CD4-positive, alpha-beta T cell treated with Interleukin-17A for 1 hour (primary cell): ENCODE measurements at places on chromosomes 5 and 9.
A peak's percentile ranks its signal among the peaks of the same experiment; 100 is the strongest.

DNA sequence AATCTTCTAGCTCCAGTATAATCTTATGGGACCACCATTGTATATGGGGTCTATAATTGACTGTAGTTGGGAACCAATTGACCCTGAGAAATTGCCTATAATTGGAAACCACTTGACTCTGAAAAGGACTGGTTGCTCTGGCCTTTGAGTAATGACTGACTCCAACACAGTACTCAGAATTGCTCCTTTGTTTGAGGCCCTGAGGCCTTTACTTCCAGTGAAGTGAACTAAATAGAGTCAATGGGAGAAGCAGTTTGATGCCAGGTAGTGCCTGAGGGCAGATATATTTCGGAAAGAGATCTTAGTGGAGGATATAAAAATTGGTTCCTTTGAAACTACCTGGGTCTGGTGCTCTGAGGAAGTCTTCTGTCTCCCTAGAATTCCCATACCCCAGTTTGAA lies 16.0 kb upstream of the TMEM171 start:
- DNase-seq = no peak

GRCh38 chr9:70108181-70108580 lies 64.5 kb downstream of the MAMDC2 start:
- no peak for DNase-seq

DNA sequence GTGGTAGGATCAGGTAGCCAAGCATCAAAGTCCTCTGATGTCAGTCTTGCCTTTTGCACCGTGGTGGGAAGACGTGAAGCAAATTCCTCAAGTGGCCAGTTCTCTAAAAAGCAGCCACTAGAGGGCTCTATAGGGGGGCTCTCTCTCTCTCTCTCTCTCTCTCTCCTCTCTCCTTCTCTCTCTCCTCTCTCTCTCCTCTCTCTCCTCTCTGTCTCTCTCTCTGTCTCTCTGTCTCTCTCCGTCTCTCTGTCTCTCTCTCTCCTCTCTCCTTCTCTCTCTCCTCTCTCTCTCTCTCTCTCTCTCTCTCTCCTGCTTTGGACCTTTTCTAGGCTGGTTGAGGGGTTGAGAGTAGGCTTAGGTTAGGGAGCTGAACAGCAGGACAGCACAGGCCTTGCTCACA lies 13.9 kb upstream of the OSMR start:
- DNase-seq = peak; percentile 9

- no peak for DNase-seq
These were observed 367.4 kb upstream of the TRPC7 start for GRCh38 chr5:136732751-136733150.

DNA sequence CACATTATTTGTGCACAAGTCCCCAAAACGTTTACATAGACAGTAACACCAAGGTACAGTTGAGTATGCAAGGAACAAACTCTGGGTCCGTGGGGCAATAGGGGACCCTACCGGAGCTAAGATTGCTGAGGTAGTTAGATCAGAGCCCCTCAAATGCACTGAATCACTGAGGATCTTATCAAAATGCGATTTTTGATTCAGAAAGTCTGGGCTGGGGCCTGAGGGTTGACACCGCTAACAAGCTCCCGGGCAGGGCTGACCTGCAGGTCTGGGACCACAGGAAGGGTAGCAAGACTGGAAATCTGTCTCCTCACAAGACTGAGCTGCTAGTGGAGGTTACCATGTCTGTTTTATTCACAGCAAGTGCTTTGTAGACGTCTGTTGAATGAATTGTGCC lies 1.8 kb upstream of the IL3 start:
- DNase-seq = no peak

DNA sequence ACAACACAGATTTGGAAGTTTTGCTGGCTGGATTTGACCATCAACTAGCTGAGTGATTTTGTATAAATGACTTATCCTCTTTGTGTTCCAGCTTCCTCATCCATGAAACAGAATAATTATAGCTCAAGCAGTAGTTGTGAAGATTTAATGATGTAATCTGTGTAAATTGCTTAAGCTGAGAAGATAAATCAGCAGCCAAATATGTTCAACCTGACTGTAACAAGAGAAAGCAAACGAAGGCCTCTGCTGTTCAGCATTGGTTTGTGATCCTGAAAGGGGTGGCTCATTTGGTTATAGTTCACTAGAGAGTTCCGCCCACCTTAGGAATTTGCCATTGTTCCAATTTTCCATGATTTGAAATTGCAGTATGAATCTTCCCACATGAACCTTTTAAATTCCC lies 75.7 kb upstream of the CCDC112 start:
- DNase-seq = no peak

DNA sequence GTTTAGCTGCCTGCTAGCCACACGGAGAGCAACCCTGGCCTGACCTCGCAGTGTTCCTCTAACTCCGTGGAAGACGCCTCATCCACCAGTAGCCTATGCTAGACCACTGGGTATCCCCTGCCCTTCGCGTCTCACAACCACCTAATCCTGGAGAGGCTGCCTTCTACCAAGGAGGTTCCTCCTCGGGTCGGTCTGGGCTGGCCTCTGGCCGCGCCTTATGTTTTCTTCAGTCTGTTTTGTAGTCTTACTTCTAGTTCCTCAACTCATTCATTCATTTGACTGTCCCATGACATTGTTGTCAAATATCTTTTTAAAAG lies 1.6 kb upstream of the TPM2 start:
- no peak for DNase-seq

- no peak for DNase-seq
These were observed 27.5 kb downstream of the FSD1L start for GRCh38 chr9:105475302-105475701.

DNA sequence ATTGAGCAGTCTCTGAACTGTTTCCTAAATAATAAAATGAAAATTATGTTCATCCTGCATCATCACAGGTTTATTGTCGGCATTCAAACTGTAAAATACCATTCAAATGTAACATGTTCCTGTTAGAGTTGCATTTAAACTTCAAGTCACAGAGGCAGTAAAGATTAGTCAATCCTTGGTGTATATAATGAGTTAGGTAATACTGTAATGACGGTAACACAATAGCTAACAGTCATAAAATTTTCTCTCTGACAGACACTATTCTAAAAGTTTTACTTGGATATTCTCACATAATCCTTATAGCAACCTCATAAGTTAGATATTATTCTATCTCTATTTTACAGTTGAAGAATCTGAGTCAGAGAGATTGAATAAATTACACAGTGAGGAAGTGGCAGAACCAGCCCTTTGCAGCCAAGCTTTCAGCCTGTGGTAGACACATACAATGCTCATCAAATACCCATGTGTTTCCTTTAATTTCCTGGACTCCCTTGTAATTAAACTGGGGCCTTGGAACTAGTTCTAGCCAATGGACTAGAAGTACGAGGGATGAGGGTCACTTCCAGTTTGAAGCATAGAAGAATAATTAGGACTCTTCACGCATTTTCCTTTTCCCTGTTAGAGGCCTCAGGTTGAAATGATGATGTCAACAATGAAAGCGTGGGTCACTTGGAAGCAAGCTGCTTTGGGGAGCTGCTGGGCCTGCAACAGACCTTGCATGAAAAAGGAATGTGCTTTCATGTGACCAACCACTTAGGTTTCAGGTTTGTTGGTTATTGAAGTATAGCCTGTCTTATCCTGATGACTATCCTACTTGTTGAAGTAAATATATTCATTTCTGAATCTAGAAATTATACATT lies 12.3 kb upstream of the CAST start:
- DNase-seq = no peak

DNA sequence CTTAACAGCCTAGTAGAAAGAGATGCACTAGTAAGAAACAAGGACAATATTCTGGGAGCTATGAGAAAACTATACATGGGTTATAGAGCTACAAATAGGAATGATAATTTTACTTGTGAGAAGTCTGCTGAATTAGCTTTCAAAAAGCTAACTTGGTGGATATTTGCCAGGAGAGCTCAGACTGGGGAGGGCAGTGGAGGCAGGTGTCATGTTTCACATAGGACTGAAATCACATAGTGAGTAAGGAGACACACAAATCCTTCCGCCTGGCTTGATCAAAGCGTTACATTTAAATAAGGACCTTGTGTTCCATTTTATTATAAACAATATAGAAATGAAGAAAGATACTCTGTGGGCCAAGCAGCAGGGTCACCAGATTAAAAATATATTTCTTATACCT lies 235.0 kb downstream of the ISL1 start:
- no peak for DNase-seq

DNA sequence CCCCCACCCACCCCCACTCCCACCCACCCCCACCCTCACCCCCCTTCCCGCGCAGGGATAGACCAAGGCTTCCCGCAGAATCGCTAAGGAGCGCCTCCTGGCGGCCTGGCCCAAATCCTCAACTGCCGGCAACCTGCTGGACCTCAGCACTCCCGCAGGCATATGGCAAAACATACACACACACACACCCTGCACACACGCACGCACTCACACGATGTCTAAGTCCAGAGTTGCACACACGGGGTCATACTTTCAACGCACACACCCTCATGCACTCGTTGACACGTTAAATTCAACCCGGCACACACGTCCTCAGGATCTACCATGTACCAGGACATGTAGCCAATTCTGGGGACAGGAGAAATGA lies 1.7 kb downstream of the CPLX2 start:
- DNase-seq = no peak

DNA sequence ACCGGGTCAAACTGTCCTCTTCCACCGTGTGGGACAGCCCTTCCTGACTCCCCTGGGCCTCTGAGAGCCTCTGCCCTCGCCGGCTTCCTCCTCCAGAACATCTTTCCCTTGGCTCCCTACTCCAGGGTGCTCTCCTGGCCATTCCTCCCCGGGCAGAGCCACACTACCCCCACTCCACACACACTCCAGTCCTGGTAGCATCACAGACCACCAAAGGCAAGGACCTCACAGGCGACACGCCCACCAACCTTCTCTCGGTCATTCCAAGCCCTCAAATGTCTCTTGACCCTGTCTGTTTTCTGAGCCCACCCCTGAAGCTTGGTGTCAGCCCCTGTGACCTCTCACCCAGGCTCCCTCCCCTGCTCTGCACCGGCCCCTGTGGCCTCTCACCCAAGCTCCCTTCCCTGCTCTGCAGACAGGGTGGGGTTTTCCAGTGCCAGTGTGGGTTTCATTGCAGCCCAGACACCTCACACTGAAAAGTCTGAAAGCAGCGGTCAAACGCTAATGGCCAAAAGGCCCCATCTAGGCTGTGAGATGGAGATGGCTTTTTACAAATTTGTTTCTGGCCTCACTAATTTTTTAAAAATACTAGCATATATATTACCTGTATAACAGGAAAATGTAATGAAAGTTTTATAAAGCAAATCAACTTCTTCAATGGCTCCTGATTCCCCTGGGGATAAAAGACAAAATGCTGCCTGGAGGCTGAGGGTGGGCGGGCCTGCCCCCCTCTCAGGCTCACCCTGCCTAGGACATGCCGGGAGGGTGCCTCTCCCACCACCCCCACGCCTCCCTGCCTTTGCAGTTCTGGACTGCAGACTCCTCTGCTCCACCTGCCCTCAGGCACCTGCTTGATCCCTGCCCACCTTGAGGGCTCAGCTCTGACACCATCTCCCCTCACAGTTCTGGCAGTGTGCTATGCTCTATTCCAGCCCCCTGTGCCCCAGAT lies 10.5 kb downstream of the LRRC26 start:
- DNase-seq = no peak

DNA sequence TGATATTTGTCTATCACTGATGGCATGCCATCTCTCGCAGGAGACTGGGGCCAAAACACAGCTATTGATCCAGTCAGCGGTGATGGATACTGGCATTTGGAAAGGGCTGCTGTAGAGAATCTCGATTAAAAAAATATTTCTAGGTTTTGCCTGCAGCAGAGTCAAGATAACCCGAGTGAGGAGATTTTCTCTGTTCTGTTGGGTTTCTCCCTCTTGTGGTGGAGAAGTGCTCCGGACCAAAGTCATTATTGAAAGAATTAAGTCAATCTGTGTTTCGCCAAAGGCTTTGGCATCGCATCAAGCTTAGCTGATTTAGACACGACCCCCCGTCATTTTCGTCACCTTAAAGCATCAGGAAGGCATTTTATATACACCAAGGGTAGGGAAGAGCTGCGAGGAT lies 97.1 kb upstream of the IRX2 start:
- no peak for DNase-seq

DNA sequence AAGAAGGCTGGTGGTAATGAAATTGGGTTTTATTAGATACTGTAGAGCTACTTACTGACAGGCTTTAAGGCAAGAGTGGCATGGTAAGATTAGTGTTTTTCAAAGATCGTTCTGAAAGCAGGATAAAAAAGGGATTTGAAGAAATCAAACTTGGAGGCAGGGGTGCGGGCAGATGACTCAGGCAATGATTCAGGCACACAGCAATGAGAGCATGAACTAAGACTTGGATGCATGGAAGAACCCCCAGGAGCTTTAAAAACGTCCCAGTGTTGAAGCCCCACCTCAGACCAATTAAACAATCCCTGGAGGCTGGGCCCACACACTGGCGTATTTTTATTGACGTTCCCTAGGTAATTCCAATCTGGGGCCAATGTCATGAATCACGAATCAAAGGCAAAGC lies 102.5 kb downstream of the SREK1 start:
- DNase-seq = no peak

DNA sequence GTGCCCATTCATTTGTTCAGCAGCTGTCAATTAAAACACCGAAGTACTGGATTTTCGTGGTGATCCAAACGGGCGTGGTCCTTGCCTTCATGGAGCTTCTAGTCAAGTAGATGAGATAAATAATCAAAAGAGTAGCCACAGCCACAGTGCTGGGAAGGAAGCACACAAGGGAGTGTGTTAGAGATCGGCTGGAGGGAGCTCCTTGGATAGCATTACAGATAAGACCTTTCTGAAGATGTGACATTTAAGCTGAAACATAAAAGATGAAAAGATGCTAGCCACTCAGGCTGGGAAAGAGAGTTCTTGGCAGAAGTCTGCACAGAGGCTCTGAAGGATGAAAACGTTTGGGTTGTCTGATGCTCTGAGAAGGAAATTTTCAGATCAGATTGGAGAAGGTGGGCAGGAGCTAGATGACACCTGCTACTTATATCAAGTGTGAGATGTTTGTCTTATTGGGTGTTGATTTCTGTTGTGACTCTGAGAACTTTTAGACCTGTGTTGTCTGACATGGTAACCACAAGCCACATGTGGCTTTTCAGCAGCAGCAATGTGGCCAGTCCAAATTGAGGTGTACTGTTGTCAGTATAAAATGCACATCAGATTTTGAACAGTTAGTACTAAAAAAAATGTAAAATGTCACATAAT lies 123.9 kb downstream of the TLE4 start:
- peak; percentile 40 for DNase-seq
